ENCODE measurements at places on chromosomes 13 and 19. TPM values are rescaled to one million over a fixed set of nuclear protein-coding genes. Genes with fewer than 3 reads are reported as not detected.
A peak's percentile ranks its signal among the peaks of the same experiment; 100 is the strongest.

GRCh38 chr19:45547965-45548609 lies 36.5 kb downstream of the OPA3 start:
- no peak for DNase-seq

- no peak for DNase-seq
Observed at GRCh38 chr13:108363666-108364065, 94.1 kb downstream of the TNFSF13B start.

GRCh38 chr19:3550947-3551791 lies 6.2 kb downstream of the MFSD12 start:
- no peak for DNase-seq

DNA sequence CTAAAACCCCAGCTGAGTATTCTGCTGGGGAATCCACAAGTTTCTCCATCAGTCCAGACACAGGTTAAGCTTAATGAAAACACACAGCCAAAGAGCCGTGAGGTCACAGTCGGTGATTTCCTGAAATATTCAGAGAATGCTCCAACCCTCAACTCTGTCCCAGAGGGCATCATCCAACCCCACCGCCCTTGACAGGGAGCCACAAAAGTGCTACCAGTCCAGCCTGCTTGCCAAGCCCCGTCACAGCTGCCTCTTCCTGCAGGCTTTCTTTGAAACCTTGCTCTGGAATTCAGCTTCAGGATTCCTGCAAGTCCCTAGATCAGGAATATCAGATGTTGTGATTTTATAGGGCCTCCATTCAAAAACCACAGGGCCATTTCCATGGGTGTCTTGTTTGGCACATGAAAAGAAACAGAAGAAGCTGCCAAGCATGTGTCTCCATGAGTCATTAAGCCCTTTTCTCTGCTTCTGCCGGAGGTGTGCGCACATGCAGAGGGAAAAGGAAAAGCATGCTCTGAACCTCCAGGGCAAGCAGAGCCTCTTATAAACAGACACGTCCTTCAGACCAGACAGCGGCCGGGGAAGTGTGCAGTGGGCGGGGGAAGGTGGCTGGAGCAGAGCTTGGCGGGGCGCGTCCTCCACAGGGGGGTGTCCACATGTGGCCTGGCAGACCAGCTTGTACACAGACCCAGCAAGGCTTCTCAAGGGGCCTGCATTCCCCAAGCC lies 164.7 kb downstream of the KATNAL1 start:
- DNase-seq = peak; percentile 67

DNA sequence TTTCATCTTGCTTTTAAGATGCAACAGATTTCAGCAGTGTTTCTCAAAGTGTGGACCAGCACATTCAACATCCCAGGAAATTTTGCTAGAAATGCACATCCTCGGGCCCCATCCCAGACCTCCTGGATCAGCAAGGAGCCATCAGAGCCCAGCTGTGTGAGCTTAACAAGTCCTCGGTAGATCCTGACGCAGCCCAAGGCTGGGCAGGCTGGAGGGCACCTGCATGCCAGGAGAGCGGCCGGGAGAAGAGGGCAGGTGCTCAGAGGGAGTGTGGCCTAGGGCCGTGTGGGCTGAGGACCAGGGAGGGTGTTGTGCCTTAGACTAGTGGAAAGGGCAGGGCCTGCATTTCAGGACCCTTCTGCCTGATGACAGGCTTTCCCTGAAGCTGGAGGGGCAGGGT lies 2.2 kb upstream of the MCF2L start:
- no peak for DNase-seq

DNA sequence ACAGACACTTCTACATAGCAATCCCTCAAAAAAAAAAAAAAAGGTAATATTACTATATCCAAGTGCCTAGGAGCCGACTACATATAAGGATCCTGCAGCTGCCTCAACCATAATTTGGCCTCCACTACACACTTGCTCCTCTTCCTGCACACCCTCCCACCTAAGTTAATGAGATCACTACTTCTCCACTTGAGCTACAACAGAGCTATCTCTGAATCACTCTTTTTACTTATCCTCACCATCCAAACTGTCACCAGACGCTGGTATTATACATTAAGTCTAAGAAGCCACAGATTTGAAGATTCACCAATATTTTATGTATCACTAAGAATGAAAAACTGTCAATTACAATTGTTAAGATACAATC lies 8.3 kb downstream of the OBI1 start:
- no peak for DNase-seq

DNA sequence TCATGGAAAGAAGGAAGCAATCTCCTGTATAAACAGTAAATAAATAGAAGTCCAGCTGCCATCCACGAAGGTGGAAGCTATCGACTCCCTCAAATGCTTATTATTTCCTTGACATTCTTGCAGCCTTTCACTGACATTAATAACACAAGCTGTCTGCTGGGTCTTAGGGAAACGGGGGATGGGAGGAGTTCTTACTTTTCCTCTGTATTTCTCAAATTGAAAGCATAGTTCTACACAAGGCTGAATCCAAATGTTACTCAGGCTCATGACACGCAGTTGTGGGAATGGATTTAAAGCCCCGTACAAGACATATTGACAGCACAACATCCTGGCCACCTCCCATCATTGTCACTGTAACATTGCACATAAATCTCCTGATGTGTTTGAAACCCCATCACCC lies 4.0 kb downstream of the SERPINE3 start:
- DNase-seq = no peak

ATP8A2 gene
- total RNA-seq = 1.8 TPM

GRCh38 chr19:27794494-27795042 lies 1418.4 kb downstream of the UQCRFS1 start:
- DNase-seq = peak; percentile 36

GRCh38 chr19:11278670-11279069 lies 16.3 kb upstream of the DOCK6 start:
- no peak for DNase-seq

COX7A1 gene
- 39.5 TPM for total RNA-seq

GRCh38 chr19:5960005-5961001 lies 17.6 kb downstream of the RANBP3 start:
- DNase-seq = peak; percentile 63

WASF3 gene
- total RNA-seq = 7.1 TPM

- DNase-seq = no peak
Observed at GRCh38 chr19:41205995-41206394, 13.0 kb downstream of the CYP2S1 start.

DNA sequence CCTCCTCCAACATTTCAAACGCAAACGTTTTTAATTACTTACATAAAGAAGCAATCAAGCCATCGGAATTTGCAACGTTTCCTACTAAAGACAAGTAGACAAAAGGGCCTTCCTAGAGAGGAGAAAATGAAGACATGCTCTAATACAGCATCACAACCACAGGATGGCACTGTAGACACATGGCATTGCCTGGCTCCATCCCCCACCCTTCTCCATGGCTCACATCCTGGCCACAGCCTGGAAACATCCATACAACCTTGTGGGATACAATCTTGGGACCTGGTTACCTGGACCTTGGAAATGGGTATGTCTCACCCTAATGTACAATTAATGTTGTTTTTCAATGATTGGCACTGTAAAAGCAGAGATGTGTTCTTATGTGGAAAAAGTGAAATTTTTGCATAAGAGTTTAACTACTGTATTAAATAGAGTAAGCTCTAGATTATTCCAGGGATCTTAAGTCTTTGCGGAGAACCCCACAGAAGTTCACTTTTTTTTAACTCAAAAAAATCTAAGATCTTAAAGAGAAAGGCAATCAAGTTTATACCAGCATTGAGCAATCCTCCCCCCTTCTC lies 21.5 kb downstream of the EBPL start:
- peak; percentile 70 for DNase-seq

LAIR1 gene
- 8.8 TPM for total RNA-seq

DNA sequence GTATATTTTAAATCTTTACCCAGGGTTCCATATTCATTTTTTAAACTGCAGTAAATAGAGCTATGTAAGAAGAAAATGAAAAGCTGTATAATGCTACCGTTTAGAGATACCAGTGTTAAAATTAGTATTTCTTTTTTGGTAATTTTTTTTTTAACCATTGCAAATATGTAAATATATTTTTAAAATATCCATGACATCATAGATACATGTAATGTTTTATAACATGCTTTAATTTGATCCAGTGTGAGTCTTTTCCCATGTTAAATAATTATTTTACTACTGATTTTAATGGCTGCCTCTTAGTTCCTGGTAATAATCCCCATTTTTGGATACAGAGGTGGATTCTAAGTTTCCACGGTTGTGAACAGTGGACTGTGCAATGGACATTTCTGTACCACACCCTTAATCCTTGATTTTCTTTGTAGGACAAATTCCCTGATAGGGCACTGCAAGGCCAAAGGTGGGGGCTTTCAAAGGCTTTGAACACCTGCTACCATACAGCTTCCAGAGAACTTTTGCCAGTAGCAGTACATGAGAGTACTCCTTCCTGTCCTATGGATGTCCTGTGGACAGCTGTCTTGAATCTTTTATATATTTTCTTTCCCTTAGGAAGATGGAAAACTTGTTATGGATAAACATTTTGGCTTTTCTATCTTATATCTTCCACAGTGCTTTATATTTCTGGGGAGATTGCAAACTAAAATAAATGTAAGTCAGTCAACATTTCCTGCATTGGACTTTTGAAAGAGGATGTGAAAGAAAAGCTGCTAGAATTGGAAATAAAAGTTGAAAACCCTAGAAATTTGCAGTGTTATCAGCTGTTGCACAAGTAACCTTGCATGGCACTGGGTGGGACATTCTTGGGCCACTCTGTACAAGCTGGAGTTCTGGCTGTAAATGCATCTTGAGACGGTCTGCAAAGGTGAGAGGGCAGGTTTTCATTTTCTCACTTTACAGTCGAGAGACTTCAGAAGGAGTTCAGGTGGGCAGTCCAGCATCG lies 46.8 kb downstream of the ARHGEF7 start:
- no peak for DNase-seq

- no peak for DNase-seq
Observed at GRCh38 chr19:32337084-32337808, 8.2 kb upstream of the ZNF507 start.

ZNF177 gene
- total RNA-seq = 5.8 TPM
